T-helper 9 cell (primary cell): ENCODE measurements at places on chromosomes 5 and 9.
A peak's percentile ranks its signal among the peaks of the same experiment; 100 is the strongest.

DNA sequence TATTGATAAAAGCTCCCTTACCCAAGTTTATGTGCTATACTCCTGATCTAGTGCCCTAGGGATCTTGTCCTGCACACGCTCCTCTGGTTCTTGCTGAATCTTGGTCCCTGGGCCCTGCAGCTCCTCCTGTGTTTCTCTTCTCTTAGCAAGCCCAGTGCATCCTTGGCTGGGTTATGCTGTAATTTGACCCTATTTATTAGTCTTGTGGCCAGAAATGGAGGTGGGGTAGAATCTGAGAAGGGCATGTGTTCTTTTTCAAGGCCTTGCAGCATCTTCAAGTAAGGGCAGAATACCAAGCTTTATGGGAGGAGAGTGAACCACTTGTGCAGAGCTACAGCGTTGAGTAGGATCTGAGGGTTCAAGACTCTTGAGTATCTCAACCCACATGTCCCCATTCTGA, 366.8 kb downstream of the FAM170A start:
- DNase-seq, result no peak

DNA sequence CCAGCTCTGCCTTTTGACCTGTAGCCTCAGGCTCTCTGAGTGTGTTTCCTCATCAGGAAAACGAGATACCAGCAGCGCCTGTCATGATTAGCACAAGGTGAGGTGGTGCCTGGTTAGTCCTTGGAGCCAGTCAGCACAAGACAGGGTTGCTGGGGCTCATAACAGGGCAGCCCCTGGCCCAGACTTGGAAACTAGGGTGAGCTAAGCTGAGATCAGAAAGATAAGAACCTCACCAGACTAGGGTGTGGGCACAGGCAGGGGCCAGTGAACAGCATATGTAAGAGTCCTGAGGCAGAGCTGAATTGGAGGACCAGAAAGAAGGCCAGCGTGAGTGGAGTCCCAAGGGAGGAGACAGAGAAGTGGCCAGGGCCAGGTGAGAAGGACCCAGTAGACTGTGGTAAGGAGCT, 42.7 kb upstream of the FUBP3 start:
- DNase-seq, result no peak

- no peak for DNase-seq
Measured at GRCh38 chr5:146426853-146427618, 20.1 kb upstream of the TCERG1 start.

DNA sequence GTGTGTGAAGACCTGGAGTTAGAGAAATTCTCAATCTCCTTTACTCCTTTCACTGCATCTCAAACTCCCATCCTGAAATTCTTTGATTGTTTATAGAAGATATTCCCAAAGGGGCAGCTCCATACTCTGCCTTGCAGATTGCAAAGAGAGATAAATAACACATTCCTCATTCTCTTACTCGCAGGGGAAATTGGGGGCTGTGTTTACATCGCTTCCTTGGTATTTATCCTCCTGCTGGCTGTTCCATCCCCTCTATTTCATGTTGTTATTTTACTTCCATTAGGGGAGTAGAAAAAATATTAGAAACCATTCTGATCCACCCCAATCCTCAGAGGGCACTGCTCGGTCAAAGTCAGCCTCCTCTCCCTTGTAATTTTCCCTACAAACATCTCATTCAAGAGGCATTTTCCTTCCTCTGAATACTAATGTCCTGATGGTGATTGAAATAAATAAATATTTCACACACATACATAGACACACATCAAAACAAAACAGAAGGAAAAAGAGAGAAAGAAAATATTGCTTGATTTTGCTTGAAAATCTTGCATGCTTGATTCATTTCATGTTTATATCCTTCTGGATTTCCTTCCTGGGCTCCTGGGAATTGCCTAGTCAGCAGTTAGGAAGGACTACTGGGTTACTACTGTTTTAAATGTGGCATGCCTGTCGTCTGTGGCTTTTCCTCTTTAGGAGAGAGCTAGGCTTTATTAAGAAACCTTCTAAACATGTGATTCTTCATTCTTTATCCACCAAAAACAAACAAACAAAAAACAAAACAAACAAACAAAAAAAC, 420.1 kb upstream of the PAPPA start:
- DNase-seq, result no peak

DNA sequence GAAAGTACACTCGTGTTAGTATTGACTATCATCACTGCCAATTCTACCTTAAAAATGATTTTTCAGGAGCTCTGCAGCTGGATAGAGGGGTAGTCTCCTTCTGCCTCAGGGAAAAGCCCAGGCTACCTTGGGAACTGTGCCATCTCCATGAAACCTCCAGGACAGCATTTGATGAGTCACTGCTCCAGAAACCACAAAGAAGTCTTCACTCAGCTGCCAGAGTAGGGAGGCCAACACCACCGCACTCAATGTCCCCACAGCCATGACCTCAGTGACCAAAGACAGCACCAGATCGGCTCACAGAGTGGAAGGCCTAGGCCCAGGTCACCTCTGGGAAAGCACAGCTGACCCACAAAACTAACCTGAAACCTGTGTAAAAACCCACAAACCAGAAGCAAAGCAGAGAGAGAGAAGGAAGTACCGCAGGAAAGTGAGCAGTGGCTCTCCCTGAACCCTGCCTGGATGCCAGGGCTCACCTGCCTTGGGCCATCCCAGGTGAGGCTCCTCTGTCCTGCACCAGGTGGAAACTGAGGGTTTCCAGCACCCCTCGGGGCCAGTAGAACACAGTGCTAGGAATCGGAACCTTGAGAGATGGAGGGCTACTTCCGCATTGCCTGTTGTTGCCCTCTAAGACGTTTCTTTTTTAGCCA, 30.0 kb downstream of the S1PR3 start:
- no peak for DNase-seq

DNA sequence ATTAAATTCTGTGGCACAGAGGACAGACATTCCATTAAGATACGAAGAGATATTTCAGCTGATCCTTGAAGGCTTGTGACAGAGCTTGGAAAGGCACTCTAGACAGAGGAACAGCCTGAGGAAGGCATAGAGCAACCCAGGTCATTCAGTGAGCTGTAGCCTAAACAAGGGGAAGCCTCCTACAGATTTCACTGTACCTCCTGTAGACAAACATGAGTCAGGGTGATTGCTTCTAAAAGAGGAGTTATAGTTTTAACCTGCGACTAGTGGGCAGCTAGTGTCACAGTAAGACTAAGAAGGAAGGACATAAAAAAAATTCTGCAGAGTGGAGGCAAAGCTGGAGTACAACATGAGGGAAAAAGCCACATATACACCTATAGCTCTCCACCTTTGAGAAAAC, 43.5 kb upstream of the ANKDD1B start:
- no peak for DNase-seq

DNA sequence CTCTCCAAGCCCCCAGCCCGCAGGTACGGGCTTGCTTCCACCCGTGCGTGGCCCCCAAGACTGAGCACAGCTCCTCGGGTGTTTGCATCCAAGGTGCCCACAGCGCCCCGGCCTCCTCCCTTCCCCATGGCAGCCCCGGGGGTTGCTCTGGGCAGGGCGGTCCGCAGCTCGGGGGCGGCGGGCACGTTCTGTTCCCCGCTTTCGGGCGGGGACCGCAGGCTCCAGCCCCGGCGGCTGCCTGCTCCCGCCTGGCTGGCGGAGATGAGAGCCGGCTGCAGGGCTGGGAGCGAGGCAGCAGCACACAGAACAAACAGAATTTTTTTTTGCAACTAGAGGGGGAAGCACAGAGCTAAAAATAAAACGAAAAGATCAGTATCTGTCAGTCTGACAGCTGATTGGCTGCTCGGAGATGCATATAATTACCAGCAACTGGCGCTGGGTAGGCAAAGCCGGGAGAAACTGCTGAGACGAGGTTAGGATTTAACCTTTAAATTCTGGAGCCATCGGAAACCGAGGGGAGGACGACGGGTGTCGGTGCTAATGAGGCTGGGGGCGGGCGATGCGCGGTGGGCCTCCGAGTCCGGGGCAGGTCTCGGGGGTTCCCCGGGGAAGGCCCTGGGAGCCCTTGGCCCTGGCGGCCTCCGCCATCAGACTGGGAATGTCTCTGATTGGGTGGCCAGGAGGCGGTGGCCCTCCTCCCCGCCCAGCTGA, 142.7 kb upstream of the IER5L start:
- peak; percentile 19 for DNase-seq

GRCh38 chr5:139335811-139336210, 5.8 kb upstream of the PAIP2 start:
- DNase-seq, result no peak

DNA sequence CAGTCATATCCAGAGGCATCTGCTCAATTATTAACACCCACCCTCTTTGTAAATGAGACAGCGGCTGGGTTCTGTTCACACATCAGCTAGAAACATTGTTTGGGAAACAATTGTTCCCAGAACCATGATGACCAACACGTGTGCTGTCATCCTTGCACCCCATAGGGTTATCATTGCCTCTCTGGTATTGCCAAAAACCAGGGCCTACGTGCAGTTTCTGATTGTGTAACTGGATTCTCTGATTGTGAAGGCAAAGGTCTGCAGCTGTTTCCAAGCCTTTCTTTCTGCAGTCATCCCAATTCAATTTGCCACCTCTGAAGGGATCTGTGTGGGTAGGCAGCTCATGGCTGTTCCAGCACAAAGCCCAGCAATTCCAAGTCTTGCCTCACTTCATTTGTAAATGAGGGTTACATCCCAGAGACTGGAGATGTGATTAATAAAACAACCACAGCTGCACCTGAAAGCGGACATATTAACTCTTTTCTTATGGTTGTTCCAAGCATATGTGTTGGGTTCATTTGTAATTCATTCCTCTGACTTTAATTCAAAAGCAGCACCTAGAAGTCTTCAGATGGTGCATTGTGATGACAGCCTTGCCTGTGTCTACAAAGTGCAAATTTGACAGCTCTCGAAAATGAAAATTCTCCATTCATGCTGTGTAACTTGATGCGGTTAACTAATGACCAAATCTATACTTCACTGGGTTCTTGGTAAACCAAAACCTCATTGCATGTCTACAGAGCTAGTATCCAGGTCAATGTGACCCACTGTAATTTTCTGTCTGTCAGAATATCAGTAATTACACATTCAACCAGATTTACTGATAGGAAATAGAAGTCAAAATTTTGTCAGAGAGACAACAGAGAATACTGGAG, 66.6 kb downstream of the YIPF5 start:
- DNase-seq, result no peak

DNA sequence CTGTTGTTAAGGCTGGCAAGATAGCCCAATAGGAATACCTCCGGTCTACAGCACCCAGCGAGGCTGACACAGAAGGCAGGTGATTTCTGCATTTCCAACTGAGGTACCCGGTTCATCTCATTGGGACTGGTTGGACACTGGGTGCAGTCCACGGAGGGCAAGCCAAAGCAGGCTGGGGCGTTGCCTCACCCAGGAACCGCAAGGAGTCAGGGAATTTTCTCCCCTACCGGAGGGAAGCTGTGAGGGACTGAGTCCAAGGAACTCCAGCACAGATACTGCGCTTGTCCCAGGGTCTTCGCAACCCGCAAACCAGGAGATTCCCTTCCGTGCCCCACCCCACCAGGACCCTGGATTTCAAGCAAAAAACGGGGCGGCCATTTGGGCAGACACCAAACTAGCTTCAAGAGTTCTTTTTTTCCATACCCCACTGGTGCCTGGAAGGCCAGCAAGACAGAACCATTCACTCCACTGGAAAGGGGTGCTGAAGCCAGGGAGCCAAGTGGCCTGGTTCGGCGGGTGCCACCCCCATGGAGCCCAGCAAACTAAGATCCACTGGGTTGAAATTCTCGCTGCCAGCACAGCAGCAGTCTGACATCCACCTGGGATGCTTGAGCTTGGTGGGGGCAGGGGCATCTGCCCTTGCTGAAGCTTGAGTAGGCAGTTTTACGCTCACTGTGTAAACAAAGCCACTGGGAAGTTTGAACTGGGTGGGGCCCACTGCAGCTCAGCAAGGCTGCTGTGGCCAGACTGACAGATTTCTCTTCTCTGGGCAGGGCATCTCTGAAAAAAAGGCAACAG, 647.2 kb downstream of the BNC2 start:
- DNase-seq, result no peak

DNA sequence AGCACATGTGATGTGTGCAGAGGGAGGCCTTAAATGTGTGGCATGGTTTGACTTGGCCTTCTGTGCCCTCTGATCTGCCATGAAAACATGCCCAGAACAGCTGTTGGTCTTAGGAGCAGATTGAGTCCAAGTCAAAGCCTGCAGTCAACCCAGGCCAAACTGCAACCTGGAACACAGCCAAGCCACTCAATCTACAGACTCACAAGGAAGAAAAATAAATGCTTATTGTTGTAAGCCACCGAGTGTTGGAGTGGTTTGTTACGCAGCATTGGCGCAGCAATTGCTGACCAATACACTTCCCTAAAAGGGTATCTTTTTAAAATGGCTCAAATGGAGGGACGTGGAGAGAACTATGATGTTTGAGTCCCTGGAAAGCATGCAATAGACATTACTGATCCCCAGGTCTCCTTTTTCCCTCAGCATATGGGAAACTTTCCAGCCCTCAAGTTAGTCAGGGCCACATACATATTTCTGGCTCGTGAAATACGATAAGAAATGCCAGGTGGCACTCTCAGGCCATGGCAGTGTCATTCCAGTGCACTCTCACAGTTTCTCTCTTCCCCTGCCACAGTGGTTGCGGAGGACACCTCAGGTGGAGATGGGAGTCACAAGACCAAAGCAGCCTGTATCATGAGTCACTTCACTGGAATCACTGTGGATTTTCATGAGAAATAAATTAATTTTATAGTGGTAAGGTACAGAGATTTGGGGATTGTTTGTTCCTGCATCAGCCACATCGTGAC, 168.0 kb upstream of the ZNF618 start:
- no peak for DNase-seq
